ENCODE measurements at places on chromosomes 6 and 20. TPM values are rescaled to one million over a fixed set of nuclear protein-coding genes. Genes with fewer than 3 reads are reported as not detected.
A peak's percentile ranks its signal among the peaks of the same experiment; 100 is the strongest.

GRCh38 chr20:47929368-47930115, 144.3 kb upstream of the SULF2 start:
- H3K36me3 ChIP-seq, result no peaks in the 10 kb centered on the region
- peaks cover 4% of the 10 kb centered on the region for H3K27me3 ChIP-seq
- H3K4me1 ChIP-seq, result no peaks in the 10 kb centered on the region
- DNase-seq, result no peak
- H3K4me3 ChIP-seq, result no peak overlapping the region

SIRPB1 gene
- total RNA-seq, result 6.5 TPM

DNA sequence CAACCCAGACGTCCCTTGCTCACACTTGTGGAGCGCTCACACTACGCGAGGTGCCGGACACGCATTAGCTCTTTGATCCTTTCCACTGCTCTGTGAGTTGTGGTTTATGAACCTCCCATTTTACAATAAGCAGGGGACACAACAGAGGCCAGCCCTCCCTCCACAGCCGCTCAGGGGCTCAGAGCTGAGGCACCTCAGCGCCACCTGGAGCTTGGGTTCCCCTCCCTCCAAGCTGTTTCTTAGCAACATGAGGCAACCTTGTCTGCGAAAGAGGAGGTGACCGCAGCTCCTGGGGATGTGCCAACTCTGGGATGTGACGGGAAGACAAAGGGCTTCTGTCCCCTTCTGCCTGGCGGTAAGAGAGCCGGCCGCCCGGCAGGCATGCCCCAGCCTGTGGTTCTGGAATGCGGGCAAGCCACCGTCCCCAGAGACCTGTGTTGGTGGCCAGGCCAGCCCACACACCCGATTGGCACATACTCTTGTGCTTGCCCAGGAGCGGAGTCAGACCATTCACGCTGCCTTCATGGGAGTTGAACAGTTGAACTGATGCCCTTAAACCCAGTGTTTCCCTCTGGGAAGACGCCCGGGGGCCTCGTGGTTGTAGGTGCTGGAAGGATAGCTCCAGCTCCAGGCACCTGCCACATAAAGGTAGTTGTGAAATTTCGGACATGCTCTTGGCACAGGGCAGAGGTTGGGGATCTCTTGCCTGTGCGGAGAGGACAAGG, 44.5 kb downstream of the RBM38 start:
- H3K36me3 ChIP-seq, result peaks cover 3% of the 10 kb centered on the region
- peak overlapping the region; percentile 67 for H3K27ac ChIP-seq
- peak; percentile 48 for DNase-seq
- H3K4me1 ChIP-seq, result peaks cover 41% of the 10 kb centered on the region
- H3K27me3 ChIP-seq, result no peaks in the 10 kb centered on the region
- peak overlapping the region; percentile 58 for H3K4me3 ChIP-seq

- H3K27ac ChIP-seq, result peak within 1 kb of the TSS; percentile 99
- H3K27me3 ChIP-seq, result no peaks in the 10 kb centered on the region
- peaks cover 29% of the 10 kb centered on the region for H3K4me1 ChIP-seq
- H3K4me3 ChIP-seq, result peak within 1 kb of the TSS; percentile 97
- DNase-seq, result peak; percentile 99
- peaks cover 26% of the 10 kb centered on the region for H3K36me3 ChIP-seq
These were observed at the start of gene CSE1L for GRCh38 chr20:49046087-49046900. Gene CSE1L (plus strand): TSS chr20:49046312. CDS start chr20:49058464, 12,152 bp downstream.

GNAS-AS1 gene
- total RNA-seq, result 1.6 TPM

DNA sequence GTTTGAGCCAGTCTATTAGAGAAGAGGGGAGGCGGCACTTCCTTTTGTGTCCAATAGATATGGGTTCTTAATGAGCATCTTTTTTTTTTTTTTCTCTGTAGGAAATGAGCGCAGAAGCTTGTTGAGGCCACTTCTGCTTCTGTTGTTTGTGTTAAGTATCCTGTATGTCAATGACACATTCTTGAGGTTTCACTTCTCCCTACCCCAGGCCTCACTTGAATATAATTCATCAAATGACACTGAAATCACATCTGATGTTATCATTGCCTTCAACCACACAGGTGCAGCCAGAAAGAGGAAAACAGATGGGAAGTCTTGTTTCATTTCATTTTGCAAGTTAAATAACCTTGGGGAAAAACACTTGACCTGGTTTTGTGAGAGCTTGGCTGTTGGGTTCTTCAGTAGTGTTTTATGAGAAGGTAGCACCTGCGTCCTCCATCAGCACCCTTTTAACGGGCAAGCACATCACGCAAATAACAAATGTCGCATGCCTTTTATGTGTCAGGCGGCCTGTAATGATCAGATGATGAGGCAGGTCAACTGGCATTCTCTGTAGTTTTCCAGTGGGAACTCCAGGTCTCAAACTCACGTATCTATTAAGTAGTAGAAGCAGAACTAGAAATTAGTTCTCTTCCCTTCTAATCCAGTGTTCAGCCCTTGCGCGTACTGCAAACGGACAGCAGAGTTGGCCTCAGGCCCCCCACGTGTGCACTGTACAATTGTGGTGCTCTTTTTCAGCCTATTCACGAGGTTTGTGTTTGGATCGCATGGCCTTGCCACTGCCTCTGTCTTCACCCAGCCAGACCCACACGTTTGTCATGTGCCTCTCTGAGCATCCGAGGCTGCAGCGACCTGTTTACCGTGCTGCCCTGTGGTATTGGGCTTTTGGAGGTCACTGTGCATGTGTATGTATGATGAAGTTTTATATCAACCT, 23.5 kb downstream of the PLEKHG1 start:
- no peaks in the 10 kb centered on the region for H3K36me3 ChIP-seq
- DNase-seq, result no peak
- peaks cover 3% of the 10 kb centered on the region for H3K27me3 ChIP-seq
- H3K27ac ChIP-seq, result no peak overlapping the region
- no peak overlapping the region for H3K4me3 ChIP-seq
- H3K4me1 ChIP-seq, result peaks cover 2% of the 10 kb centered on the region

- peaks cover 4% of the 10 kb centered on the region for H3K27me3 ChIP-seq
- no peak overlapping the region for H3K4me3 ChIP-seq
- DNase-seq, result no peak
These were observed 50.7 kb downstream of the SLC26A8 start for GRCh38 chr6:35973670-35974222.

GRCh38 chr20:1062334-1063010, 55.9 kb upstream of the PSMF1 start:
- no peak overlapping the region for H3K27ac ChIP-seq
- peaks cover 9% of the 10 kb centered on the region for H3K27me3 ChIP-seq
- H3K4me3 ChIP-seq, result no peak overlapping the region
- DNase-seq, result no peak
- no peaks in the 10 kb centered on the region for H3K4me1 ChIP-seq
- no peaks in the 10 kb centered on the region for H3K36me3 ChIP-seq

Data from activated naive CD8-positive, alpha-beta T cell treated with anti-CD3 and anti-CD28 coated beads, Interleukin-2, amount 10 ng/mL, durations not matched to agents 7 days and 5 days (primary cell).